SK-N-SH treated with all-trans-retinoic acid at 6 μM for 48 hours (cell line): ENCODE measurements at places on chromosomes 6 and 20.
A peak's percentile ranks its signal among the peaks of the same experiment; 100 is the strongest.

- no peak for ATAC-seq
These were observed 26.4 kb downstream of the CD40 start for GRCh38 chr20:46144432-46145025.

DNA sequence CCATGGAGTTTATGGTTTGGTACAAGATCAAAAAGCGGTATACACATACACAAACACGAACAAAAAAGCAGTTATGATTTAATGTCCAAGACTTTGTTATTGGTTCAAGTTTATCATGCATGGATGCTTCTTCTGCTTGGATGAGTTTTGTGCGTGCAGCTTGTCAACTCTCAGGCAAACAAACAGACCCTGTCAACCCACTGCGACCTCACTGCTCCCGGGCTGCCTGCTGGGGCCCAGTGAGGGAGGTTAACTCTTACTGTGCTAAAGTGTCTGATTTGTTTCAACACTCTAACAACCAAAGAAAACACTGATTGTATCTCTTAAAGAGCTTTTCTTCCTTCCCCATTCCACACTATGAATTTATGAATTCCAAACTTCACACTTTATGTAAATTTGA is 26.8 kb upstream of the DDR1 start:
- no peak for ATAC-seq

DNA sequence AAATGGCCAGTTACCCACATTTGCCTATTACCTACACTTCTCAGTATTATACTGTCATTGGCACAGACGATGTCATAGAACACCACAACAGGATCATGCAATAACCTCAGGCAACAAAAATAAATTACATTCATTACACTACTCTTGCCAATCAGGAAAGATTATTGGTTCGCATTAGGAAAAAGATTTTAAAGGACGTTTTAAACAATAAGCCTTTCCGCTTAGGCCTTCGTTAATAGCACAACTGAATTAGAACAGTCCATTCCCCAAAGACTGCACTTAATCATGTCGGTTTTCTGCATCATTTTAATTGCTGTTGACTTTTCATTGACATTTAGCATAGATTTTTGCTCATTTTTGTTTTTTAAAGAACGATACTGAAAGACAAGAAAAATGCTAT is 912 bp upstream of the SENP6 start:
- no peak for ATAC-seq

- no peak for ATAC-seq
These were observed 4.7 kb upstream of the PBOV1 start for GRCh38 chr6:138222901-138223546.

DNA sequence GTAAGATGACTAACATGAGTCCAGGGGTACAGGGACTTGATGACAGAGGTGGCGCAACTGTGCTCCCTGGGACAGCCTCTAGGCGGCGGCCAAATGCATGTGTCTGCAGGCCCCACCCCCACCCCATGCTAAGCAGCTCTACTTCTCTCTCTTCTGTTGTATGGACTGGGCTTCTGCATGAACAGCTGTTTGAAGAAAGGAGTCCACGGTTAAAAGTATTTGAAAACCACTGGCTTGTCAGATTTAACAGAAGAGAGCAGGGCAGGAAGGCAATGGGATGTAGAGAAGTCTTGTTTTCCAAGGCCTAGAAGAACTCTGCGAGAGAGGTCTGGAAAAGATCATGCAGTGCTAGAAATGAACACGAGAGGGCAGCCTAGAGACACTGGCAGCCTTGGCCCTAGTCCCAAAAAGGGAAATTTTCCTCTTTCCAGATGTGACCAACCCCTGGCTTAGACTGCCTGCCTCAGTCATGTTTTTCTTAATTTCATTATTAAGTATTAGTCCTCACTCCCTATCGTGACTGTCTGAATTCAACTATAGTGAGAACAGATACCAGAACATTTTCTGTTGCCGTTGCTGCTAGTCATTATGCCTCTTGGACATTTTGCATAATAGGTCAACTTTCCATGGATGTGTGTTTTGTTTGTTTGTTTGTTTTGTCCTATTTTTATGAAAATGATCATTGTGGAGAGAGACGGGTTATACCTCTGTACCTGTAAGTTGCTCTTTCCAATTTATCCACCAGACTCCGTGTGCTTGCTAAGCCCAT is 265.0 kb downstream of the ADGRG6 start:
- peak; percentile 48 for ATAC-seq

- no peak for ATAC-seq
These were observed 1.5 kb upstream of the NSFL1C start for GRCh38 chr20:1468117-1468624.

DNA sequence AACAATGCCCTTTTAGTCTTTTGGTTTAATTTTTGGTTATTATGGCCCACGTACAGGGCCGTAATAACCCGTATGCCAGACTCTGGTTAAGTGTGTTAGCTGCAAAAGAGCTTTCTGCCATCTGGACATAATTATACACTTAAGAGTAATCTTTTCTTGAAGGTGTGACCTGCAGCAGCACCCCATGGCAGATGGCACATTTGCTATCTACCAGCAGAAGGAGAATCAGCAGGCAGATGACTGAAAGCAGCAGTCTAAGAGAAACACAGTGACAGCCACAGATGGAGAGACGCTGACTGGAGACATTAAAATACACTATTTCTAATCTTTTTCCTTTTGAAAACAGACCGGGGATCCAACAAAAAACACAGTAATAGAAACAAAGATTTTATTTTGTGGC is 18.7 kb downstream of the ASF1A start:
- ATAC-seq: no peak
